LoVo (cell line): ENCODE measurements at places on chromosomes 12 and 14.

- DNase-seq: peak; percentile 71
Observed at GRCh38 chr12:119938049-119938667, 50.9 kb upstream of the BICDL1 start.

- no peak for DNase-seq
Observed at GRCh38 chr14:24054646-24055045, 2.8 kb downstream of the CARMIL3 start.

GRCh38 chr12:74031045-74031444 lies 506.6 kb upstream of the ATXN7L3B start:
- no peak for DNase-seq

GRCh38 chr14:104870368-104871144 lies 5.5 kb downstream of the CEP170B start:
- DNase-seq: no peak

DNA sequence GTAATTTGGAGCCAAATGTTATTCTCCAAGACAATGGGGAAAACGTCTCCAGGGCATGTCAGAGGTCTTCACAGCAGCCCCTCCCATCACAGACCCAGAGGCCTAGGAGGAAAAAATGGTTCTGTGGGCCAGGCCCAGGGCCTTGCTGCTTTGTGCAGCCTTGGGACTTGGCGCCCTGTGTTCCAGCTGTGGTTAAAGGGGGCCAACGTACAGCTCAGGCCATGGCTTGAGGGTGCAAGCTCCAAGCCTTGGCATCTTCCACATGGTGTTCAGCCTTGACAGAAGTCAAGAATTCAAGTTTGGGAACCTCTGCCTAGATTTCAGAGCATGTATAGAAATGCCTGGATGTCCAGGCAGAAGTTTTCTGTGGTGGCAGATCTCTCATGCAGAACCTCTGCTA lies 3.2 kb upstream of the CRY1 start:
- no peak for DNase-seq

GRCh38 chr12:94198872-94199271 lies 50.5 kb downstream of the PLXNC1 start:
- DNase-seq: no peak

DNA sequence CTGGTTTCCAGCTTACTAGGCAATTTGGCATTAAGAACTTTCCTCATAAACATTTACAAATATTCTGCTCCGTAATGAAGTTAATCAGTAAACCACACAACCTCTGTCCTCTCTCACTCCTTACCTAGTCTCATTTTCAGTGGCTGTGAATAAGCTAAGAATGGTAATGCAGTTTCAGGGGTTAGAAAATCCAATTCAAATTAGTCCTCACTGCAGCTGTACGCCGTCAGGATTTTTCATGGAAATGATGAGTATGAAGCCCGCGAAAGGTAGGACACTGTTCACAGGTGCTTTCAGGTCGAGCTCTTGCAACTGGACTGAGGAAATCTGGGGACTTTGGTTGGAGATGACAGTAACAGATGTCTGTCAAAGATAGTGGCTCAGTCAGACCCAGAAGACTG lies 29.6 kb downstream of the NR1H4 start:
- DNase-seq: no peak

DNA sequence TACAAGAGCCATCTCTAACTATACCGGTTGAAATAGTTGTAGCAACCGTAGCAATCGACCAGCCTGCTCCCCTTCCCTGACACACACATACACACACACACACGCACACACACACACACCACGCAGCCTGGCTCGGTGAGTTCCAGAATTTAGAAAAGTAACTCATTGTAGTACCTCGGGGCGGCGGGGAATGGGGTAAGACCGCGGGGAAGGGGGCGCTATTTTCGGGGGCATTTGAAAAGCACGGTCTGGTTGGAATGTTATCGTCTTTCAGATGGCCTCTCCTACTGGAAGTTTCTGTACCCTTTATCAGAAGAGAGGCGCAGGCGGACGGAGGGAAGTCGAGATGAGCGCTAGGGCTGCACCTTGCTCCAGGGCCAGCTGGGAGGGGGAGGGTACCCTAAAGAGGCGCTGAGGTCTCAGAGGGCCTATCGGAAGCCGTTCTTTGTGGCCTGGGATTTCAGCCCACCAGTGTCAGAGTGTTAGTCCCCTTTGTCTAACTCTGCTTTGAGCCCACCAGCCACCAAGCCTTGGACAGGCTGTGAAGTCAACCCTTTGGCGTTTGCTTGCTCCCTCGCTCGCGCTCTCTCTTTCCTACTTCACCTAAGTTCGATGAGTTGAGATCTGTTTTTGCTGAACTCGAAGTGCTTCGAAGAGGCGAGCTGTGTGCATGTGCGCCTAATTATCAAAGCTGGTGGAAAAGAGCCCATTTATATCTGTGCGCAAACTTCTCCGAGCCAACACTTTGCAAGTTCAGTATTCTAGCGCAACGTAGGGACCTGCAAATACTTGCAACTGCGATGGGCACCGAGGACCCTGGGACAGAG lies 837 bp downstream of the COL2A1 start:
- DNase-seq: no peak

DNA sequence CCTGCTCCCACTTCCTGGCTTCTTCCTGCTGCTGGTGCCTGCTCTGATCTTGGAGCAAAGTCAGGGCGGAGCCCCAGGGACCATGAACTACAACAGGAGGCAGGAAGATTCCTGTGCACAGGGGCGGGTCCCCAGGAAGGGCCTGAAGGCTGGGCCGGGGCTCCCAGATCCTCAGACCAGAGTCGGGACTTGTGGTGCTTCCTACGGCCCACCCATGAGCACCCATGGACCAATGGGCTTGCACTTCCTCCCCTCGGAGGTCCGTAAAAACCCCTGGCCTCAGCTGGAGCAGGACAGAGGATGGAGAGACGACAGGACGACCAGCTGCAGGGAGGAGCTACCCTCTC lies 1287.1 kb downstream of the TMEM121 start:
- DNase-seq: no peak

DNA sequence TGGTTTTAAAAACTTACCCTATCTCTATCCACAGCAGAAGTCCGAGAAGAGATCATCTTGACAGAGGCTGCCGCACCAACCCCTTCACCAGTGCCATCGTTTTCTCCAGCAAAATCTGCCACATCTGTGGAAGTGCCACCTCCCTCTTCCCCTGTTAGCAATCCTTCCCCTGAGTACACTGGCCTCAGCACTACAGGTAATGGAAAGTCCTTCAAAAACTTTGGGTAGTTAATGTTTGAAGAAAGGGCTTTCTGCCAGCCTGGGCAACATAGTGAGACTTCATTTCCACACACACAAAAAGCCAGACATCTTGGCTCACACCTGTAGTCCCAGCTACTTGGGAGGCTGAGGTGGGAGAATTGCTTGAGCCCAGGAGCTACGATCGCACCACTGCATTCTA lies 41.6 kb upstream of the RIC8B start:
- no peak for DNase-seq

DNA sequence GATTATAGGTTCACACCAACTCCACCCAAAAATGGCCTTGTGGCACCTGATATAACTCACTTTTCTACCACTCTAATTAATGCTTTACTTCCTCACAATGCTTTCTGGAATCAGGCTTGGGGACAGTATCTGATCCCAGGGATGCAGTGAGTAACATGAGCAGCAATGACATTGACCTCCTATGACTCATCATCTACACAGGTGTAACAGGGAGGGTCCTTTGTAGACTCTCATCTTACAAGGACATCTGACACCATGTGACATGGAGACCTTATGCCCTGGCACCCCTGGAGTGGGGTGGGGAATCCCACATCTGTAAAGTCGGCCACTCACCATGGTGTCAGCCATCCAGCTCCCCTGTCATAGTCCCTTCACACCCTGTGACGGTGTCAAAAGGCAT lies 586.4 kb downstream of the MED13L start:
- DNase-seq: peak; percentile 54

- DNase-seq: no peak
Observed at GRCh38 chr14:71619472-71619871, 312.8 kb upstream of the RGS6 start.

GRCh38 chr12:82609234-82609914 lies 77.3 kb upstream of the TMTC2 start:
- DNase-seq: peak; percentile 19

- peak; percentile 94 for DNase-seq
Observed at GRCh38 chr14:67411820-67412421, at the start of gene PLEK2. Gene PLEK2 (minus strand): TSS chr14:67412165. CDS start chr14:67412059, 106 bp downstream.

- DNase-seq: no peak
Observed at GRCh38 chr12:127233016-127233415, 1034.0 kb upstream of the TMEM132C start.

DNA sequence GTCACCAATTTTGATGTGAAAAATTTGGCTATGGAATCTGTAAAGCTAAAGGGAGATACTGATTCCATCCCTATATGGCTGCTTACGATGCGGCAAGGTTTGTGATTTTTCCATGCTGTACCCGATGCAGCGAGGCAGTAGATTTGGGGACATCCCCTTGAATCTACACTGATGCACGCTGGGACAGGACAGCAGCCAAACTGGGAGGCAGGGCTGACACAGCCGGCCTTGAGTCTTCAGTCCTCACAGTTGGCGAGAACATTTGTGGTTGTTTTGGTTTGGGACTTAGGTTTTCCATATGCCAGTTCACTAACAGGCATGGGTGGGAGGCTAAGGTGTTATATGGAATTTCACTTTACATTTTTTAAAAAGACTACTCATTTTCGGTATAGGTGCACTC lies 3.8 kb downstream of the GALNT16 start:
- no peak for DNase-seq

- no peak for DNase-seq
Observed at GRCh38 chr12:41511247-41511646, 323.1 kb downstream of the PDZRN4 start.

GRCh38 chr14:70032447-70032846 lies 153.2 kb downstream of the SMOC1 start:
- peak; percentile 39 for DNase-seq

DNA sequence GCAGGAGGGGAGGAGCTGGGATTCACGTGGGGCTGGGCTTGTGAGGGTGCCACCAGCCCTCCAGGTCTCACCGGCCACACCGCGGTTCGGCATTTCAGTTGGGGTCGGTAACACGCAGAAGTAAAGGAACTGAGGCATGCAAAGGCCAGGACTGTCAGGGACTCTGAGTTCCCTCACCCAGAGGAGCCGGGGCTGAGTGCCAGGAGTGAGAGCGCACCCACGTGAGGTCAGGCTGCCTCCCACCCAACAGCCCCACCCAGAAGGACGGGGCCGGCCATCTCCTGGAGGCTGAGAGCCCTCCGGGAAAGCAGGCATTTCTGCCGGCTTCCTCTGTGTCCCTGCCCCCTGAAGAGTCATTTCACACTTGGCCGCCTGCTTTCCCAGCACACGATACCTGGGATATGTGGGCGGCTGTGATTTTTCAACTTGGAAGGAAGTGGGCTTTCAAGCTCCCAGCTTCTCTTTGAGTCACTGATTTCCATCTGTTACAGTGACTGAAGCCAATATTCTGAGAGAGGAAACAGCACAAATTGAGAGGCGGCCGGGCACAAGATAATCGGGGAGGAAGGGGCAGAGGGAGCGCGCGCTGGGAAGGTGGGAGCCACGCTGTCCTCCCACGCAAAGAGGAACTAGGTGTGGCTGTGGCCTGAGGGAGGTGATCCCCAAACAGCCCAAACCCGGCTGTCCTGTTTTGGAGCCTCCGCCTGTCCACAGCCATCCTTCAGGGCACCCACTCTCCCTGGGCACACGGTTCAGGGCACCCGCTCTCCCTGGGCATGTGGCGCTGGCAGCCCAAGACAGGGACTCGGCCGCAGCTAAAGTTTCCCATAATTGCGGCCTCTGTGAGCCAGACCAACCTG lies 19.0 kb downstream of the GALNT9 start:
- DNase-seq: no peak

- peak; percentile 59 for DNase-seq
Observed at GRCh38 chr12:71556875-71557274, 106.8 kb downstream of the ZFC3H1 start.

GRCh38 chr12:9649532-9649940 lies 20.0 kb upstream of the CLEC2D start:
- DNase-seq: no peak

GRCh38 chr14:52950898-52951680 lies at the start of gene FERMT2:
Gene FERMT2 (minus strand): TSS chr14:52951050. CDS start chr14:52950568, 482 bp downstream.
- DNase-seq: peak; percentile 83

DNA sequence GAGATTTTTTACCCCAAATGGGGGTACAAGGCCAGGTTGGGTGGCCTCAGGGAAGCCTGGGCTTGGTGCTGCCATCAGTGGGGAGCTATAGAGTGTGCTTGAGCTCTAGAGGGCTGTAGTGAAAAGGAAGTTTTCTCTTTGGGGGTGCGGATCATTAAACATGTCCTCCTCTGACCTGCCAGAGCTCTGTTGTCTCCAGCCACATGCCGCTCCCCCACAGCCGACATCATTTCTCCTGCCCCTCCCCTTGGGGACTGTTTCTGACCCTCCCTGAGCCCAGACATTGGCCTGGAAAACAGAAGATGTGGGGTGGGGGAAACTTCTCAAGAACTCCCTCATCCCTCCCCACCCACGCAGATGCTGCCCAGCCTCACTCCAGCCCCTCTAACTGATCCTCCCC lies 25.3 kb downstream of the DTX1 start:
- no peak for DNase-seq

DNA sequence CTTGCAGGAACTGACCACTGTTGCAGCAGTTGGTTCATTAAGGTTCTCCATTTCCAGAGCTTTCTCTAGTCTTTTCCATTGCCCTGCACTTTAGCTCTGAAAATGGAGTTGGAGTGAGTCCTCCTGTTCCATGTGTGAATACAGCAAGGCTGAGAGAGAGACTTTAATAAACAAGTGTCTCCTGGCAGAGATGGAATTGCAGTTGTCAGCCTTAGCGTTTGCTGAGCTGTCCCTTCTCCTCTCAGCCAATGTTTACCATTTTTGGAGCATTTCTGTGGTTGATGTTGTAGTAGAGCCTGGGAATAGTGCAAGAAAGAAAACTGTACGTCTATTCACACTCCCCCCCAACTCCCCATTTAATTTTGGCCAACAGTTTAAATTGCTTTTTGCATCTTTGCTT lies 7.5 kb upstream of the MANSC4 start:
- DNase-seq: no peak

- no peak for DNase-seq
Observed at GRCh38 chr12:14214495-14214894, 151.0 kb upstream of the ATF7IP start.

- peak; percentile 96 for DNase-seq
Observed at GRCh38 chr12:57726151-57726883, 12.2 kb downstream of the AGAP2 start.

- DNase-seq: no peak
Observed at GRCh38 chr14:32756775-32757174, 181.9 kb upstream of the NPAS3 start.

GRCh38 chr12:50934371-50934851 lies 17.9 kb upstream of the HIGD1C start:
- DNase-seq: no peak

GRCh38 chr14:88870777-88871176 lies 46.3 kb downstream of the TTC8 start:
- no peak for DNase-seq

- no peak for DNase-seq
Observed at GRCh38 chr12:87518481-87518880, 510.7 kb downstream of the C12orf50 start.

- no peak for DNase-seq
Observed at GRCh38 chr12:130628304-130628703, 87.8 kb downstream of the RIMBP2 start.

GRCh38 chr14:79580906-79581305 lies 630.4 kb downstream of the DIO2 start:
- no peak for DNase-seq
